Stimulated activated CD4-positive, alpha-beta T cell treated with anti-CD3 and anti-CD28 coated beads, Interleukin-1b, Interleukin-23, amount 100 ng/mL, for 24 hours (primary cell): ENCODE measurements at places on chromosomes 6 and 20.

DNA sequence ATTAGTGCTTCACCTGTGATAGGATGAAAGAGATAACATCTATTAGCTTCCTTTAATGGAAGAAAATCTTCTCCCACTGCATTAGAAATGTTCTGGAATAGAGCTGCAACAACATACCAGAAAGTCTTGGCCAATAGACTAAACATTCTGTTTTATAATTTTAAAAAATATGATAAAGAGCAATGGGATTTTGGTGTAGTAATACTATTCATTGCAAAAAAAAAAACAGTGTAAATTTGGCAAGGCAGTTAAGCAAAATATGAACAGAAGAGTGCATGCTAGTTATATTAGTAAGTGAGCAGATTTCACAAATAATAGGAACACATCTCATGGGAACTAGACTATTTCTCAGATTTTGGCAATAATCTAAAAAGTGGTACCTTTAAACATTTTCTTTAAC is 43.3 kb downstream of the SOX4 start:
- no peak for DNase-seq

DNA sequence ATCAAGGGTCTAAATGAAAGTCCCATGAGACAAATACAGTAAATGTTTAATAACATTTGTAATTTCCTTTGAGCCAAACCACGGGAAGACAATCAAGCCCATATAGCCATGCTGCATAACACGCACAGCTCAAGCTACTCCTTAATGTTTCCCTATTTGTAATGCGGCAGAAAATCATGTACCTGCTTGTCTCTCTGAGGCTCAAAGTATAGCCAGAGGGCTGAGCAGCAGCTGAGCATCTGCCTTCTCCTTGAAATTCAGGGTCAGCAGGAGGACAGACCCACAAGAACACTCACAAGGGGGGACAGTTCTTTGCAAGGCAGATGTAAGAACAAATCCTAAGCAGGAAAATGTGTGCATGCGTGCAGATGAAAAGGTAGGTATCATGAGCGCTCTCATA is 45.8 kb upstream of the JARID2 start:
- no peak for DNase-seq

DNA sequence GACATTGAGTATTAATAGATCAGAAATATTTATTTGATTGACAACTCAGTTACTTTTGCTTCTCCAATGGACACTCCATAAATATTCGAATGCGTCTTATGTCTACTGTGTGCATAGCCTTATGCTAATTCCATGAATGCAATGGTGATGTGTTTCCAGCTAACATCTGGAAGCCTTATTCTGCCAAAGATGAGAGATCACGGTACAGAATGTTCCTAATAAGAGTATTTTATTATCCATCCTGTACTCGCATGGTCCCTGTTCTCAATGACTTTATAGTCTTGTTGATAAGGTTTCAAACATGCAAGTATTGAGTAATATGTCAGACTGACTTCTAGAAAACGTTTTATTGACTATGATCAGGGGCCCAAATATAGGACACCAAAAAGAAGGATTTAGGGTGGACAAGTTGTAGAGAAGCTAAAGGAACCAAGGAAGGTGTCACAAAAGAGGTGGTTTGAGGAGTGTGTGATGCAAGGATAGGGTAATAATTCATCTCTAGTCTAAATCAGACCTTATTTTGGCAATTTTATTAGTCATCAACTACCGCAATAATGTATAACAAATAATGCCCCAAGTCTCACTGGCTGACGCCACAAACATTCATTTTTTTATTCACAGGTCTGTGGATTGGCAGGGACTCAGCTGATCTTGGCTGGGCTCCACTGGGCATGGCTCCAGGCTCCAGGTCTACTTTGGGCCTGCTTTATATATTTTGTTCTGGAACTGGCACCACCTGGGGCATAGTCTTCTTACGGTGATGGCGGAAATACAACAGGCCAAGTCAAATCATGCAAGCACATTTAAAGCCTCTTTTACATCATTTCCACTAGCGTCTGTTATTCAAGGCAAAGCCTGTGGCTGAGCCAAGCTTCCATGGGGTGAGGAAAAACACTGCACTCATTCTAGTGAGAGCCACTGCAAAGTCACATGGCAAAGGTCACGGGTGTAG is 24.5 kb upstream of the CD83 start:
- no peak for DNase-seq

DNA sequence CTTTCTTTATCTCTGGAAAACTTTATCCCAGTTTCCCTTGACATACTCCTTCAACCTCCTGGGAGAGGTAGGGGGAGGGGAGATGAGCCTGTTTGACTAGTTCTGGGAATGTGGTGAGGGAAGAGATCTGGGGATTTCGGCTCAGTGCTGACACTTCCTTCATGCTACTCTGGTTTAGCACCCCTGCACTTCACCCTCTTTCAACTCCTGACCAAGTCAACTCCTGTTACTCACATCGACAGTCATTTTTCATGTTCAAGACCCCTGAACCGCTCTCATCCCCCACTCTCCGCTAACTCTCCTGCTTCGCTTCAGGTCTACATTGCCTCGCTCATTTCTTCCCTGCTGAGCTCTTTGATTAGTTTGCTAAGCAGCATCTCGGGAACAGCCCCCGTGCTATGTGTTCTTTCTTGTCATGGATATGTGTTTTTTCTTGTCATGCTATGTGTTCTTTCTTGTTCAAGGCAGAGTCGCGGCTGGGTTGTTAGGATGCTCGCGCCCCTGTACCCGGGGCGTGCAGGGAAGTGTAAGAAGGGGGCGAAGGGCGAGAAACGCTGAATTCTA is 16.6 kb upstream of the TRIM27 start:
- DNase-seq = peak; percentile 40

DNA sequence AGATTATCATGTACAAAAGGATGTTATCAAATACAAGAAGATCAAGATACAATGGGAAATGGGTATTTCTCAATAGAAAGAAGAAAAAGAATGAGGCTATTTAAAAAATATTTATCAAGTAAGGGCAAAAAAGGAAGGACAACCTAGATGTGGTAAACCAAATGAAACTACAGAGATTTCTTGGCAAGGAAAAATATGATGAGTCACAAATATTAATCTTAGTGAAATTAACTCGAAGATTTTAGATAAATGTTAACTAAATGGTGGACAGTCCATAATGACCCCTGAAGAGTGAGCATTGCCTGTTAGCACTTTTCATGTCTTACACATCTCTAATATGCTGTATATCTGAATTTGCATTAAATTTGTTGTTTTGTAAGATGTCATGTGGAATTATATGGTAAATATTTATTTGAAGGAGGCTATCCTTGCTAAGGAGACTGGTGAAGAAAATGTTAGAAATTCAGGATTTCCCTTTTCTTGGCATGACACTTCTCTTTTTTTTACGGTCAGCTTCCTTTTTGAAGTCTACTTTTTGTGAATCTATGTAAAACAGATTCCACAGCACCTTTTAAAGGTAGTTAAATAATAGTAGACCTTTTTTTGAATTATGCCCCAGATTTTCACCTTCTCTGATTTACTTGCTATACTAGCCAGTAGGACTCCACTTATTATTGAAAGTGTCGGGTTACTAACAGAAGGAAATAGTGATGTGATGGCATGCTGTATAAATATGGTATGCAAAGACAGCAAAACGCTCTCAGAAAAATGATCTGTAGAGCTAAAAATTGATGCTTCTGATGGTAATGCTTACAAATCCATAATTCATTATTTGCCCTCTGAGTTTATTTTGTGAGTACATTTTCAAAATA is 120.5 kb downstream of the HIVEP1 start:
- DNase-seq = no peak

GRCh38 chr6:60643870-60644269 is 1642.2 kb downstream of the KHDRBS2 start:
- no peak for DNase-seq

- no peak for DNase-seq
Observed at GRCh38 chr6:43948527-43949485, 178.4 kb downstream of the MRPL14 start.

GRCh38 chr20:19697415-19697814 is 60.6 kb upstream of the RIN2 start:
- no peak for DNase-seq

DNA sequence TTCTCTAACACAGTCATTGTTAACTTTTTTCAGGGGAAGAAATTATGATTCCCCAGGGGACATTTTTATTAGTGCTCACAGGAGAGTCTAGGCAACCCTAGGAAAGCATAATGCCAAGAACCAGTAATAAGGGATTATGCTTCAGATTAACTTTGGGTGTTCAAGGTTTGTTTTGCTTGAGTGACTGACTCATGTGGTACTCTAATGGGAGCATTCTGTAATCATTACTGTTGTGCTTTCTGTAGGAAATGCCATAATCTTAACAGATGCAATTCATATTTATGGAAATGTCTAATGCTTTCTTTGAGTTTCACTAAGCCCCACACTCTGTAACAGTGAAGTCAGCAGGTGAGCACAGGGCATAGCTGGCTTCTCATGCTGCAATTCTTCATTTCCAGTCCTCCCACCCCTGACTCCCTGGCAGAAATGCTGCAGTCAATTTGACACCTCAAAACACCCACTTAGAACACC is 263.4 kb upstream of the MAN1A1 start:
- DNase-seq = no peak

DNA sequence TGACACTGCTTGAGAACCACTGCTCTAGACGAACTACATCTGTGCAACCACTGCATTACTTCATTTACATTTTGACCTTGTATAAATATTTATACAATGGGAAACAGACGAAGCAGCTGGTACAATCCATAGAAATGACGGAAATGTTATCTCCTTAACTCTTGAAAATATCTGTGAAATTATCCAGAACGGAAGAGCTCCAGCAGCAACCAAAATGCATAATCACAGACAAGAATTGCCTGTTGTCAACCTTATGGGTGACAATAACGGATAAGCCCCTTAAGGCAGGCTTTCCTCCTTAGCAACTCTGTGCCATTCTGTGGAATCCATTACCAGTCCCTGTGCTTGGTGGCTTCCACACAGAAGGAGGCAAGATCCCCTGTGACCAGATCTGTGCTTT is 115.4 kb downstream of the DTNBP1 start:
- no peak for DNase-seq

DNA sequence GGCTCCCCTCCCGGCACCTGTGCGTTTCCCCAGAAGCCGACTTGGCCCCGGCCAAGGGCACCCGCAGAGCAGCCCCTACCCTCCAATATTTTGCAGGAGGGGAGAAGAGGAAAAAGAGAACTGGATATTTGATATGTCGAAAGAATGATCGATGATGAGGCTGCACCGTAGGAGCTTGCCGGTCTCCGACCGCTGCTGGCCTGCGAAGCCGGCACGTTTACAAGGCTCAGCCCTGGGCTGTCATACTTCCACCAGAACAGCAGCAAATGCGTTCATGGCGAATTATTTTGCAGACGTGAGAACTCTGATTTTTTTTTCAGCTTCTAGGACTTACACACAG is 296.7 kb downstream of the TFAP2C start:
- no peak for DNase-seq

DNA sequence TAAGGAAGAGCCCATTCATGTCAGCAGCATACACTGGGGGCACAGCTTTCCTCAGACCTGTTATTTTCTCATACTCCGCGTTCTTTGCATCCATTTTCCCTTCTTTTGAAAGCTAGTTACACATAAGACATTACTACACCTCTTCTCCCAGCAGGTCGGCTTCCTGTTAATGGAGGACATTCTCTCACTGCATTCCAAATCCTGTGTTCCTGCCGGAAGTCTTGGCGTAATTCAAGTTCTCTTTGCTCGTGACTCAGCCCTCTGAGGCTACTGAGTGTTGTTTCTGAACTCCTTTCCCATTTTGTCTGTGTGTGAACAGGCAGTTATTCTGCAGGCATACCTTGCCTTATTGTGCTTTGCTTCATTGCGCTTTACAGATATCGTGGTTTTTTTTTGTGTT is 97.5 kb upstream of the ZBTB24 start:
- no peak for DNase-seq

DNA sequence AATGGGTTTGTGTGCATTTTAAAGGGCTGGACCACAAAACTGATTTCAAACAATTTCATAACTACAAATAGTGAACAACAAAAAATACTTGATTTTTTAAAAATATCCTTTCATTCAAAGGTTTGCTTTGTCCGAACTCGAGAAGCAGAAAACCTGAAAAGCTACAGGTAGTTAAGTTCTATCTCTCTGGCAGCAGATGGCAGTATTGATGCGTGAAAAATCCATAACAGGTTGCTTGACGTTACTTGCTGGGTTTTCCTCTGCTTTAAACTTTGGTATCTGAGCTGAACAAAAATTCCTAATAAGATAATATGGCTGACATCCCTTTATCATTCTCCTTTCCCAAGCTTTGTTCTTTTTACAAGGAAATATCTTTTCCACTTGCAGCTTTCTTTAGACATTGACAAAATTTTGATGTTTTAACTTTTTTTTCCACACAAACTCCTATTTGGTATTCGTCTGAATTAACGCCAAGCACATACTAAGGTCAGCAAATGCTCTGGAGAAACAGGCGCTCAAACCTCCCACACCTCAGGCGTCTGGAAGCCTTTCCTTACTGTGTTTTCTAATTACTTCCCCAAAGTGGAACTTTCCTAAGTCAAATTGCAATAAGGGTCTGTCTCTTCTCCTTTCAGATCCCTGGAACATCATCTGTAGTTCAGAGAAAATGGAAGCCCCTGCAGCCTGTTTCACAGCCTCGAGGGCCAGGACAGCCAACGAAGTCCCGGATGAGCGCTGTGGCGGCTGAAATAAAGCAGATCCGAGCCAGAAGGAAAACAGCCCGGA is 50.3 kb upstream of the GFRAL start:
- DNase-seq = no peak

- no peak for DNase-seq
Observed at GRCh38 chr6:67608099-67608749, 1026.9 kb upstream of the ADGRB3 start.

GRCh38 chr6:72533606-72534005 is 88.3 kb upstream of the KCNQ5 start:
- no peak for DNase-seq

GRCh38 chr6:38262026-38262425 is 377.7 kb downstream of the BTBD9 start:
- DNase-seq = no peak

- DNase-seq = no peak
Observed at GRCh38 chr6:111973927-111974639, 79.8 kb upstream of the CCN6 start.

GRCh38 chr6:7580537-7580926 is 9.5 kb upstream of the SNRNP48 start:
- DNase-seq = no peak

- no peak for DNase-seq
Observed at GRCh38 chr6:137000825-137001224, 43.9 kb downstream of the IL20RA start.

DNA sequence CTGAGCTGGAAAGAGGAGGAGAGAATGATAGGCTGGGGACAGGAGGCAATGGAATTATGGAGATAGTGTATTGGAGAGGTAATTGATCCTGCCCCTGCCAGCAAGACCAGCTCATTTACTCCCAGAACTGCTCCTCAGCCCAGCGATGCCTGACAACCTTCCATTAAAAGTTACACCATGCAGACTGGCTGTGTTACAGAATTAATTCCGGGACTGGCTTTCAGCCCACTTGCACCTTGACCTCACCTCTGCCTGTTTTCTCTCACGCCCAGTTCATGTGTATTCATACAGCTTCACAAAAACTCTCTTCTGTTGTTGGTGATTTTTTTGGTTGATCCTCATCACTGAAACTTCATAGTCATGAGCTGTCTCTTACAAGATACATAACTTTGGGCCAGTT is 207.3 kb downstream of the PLCB1 start:
- DNase-seq = no peak
